Hepatocyte (in vitro differentiated cells): ENCODE measurements at places on chromosomes 2 and 18. TPM values are rescaled to one million over a fixed set of nuclear protein-coding genes. Genes with fewer than 3 reads are reported as not detected.

The GRB14 gene
- total RNA-seq = 3.6 and 4.2 TPM in 2 replicates

The COLEC12 gene
- total RNA-seq = 21.2 and 23.2 TPM in 2 replicates

The KYNU gene
- 13.1 and 13.8 TPM in 2 replicates for total RNA-seq

The LIMS2 gene
- 3.9 and 4.0 TPM in 2 replicates for total RNA-seq

The IL36G gene
- 0.20 TPM in 1 of 2 replicates, not detected in the other for total RNA-seq

GRCh38 chr18:22934789-22935188 lies 1.7 kb downstream of the RBBP8 start:
- no peak for DNase-seq
- no peak overlapping the region for H3K27ac ChIP-seq
- no peaks in the 10 kb centered on the region for H3K4me1 ChIP-seq
- no peaks in the 10 kb centered on the region for H3K27me3 ChIP-seq
- no peak overlapping the region for H3K4me3 ChIP-seq
- H3K36me3 ChIP-seq = no peaks in the 10 kb centered on the region
